Vagina (tissue), 2 donors: ENCODE measurements at places on chromosomes 6 and 20. TPM values are rescaled to one million over a fixed set of nuclear protein-coding genes. Genes with fewer than 3 reads are reported as not detected.

GRCh38 chr6:136415351-136416007, 125.8 kb upstream of the BCLAF1 start:
- no peaks in the 10 kb centered on the region for H3K4me1 ChIP-seq
- H3K27me3 ChIP-seq, result no peaks in the 10 kb centered on the region
- no peak for DNase-seq
- no peak overlapping the region for H3K4me3 ChIP-seq
- H3K27ac ChIP-seq, result no peak overlapping the region

DNA sequence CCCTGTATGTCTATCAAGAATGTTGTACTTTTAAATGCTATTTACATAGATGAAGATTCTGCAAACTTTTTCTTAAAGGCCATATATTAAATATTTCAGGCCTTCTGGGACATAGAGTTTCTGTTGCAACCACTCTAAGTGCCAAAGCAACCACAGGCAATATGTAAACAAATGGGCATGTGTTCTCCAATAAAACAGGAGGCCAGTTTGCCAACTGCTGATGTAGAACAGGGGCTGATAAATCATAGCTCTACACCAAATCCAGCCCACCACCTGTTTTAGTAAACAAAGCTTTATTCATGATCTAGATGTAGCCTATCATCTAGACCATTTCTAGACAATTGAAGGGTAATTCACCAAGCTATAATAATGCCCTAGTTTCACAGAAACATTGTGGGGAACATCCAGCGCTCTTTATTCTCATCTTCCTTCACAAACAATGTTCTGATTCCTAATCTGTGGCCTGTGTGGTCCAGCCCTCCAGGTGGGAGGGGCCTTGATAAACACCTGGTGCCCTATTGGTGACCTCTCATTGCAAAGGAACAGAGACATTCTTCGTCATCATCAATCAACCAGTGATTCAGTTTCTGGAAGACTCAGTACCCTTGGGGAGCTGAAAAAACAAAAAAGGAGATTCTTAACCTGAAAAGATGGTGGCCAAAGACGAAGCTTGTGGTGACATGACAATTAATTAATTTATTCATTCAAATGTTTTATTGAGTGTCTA, 80.2 kb downstream of the PREP start:
- no peak overlapping the region for H3K27ac ChIP-seq
- H3K36me3 ChIP-seq, result no peaks in the 10 kb centered on the region
- H3K4me3 ChIP-seq, result no peak overlapping the region
- H3K27me3 ChIP-seq, result no peaks in the 10 kb centered on the region

The BPIFB2 gene
- total RNA-seq, result not detected

- no peaks in the 10 kb centered on the region for H3K4me1 ChIP-seq
- H3K27me3 ChIP-seq, result no peaks in the 10 kb centered on the region
- H3K36me3 ChIP-seq, result no peaks in the 10 kb centered on the region
- H3K4me3 ChIP-seq, result no peak overlapping the region
- no peak for DNase-seq
- no peak overlapping the region for H3K27ac ChIP-seq
Measured at GRCh38 chr6:140436023-140436811, 1061.8 kb upstream of the CITED2 start.

GRCh38 chr20:50123418-50123817, 10.5 kb upstream of the UBE2V1 start:
- no peak overlapping the region for H3K4me3 ChIP-seq
- H3K4me1 ChIP-seq, result peaks cover 13% of the 10 kb centered on the region
- no peak for DNase-seq
- no peak overlapping the region for H3K27ac ChIP-seq
- H3K36me3 ChIP-seq, result peaks cover 36% of the 10 kb centered on the region
- no peaks in the 10 kb centered on the region for H3K27me3 ChIP-seq

- DNase-seq, result no peak
- no peaks in the 10 kb centered on the region for H3K27me3 ChIP-seq
- no peak overlapping the region for H3K4me3 ChIP-seq
- no peaks in the 10 kb centered on the region for H3K36me3 ChIP-seq
- H3K4me1 ChIP-seq, result peaks cover 3% of the 10 kb centered on the region
Measured at GRCh38 chr6:85470023-85470410, 20.1 kb downstream of the NT5E start.

The SNAP25 gene
- 5.6 TPM for total RNA-seq

GRCh38 chr20:16063881-16064280, 509.4 kb downstream of the KIF16B start:
- no peaks in the 10 kb centered on the region for H3K27me3 ChIP-seq
- DNase-seq, result no peak
- no peak overlapping the region for H3K4me3 ChIP-seq

- no peaks in the 10 kb centered on the region for H3K36me3 ChIP-seq
- H3K4me3 ChIP-seq, result no peak overlapping the region
- H3K27ac ChIP-seq, result no peak overlapping the region
- H3K27me3 ChIP-seq, result no peaks in the 10 kb centered on the region
Measured at GRCh38 chr6:52098721-52099120, 11.3 kb upstream of the PKHD1 start.

The NXT1 gene
- total RNA-seq, result 40.0 TPM

DNA sequence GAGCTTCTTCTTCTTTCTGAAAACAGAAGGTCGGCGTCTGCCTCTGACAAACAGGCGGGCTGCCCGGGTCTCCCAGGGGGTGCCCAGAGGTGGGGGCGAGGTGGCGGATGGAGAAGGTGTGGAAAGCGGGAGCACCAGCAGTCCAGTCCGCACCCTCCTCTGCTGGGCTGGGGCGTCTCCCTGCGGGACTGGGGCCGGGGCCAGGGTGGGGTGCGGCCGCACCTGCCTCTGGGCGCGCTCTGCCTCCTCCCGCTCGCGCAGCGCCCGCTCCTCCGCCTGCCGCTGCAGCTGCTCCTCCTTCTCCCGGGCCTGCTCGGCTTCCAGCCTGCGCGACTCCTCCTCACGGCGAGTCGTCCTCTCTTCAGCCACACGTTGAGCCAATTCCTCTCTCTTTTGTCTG, 71.1 kb upstream of the BCLAF1 start:
- H3K4me1 ChIP-seq, result no peaks in the 10 kb centered on the region
- no peak for DNase-seq
- H3K36me3 ChIP-seq, result peaks cover 7% of the 10 kb centered on the region
- H3K27me3 ChIP-seq, result no peaks in the 10 kb centered on the region

DNA sequence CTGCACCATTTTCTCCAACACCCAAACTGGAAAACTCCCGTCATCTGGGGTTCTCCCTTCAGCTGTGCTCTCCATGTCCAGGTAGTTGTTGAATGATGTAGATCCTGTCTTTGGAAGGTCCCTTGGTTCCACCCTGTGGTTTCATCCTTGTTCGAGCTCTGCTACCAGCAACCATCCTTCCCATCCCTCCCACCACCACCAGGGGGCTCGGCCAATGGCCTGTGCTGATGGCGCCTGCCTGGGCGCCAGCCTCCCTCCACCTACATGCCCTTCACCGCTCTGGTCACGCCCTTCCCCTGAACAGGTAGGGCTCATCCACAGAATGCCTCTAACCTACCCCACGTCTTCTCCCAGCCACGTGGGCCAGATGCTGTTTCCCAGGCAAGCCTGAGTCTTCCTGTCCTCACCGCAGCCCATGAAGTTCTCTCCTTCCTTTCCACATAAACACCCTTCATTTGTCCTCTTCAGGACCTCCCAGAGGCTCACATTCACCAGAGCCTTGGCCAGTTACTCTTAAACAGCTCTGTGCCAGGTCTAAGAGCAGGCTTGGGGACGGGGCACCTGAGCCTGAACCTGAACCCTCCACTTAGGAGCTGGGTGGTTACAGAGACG, 75.1 kb upstream of the DUSP22 start:
- DNase-seq, result no peak
- H3K36me3 ChIP-seq, result no peaks in the 10 kb centered on the region
- no peak overlapping the region for H3K27ac ChIP-seq
- no peaks in the 10 kb centered on the region for H3K4me1 ChIP-seq

DNA sequence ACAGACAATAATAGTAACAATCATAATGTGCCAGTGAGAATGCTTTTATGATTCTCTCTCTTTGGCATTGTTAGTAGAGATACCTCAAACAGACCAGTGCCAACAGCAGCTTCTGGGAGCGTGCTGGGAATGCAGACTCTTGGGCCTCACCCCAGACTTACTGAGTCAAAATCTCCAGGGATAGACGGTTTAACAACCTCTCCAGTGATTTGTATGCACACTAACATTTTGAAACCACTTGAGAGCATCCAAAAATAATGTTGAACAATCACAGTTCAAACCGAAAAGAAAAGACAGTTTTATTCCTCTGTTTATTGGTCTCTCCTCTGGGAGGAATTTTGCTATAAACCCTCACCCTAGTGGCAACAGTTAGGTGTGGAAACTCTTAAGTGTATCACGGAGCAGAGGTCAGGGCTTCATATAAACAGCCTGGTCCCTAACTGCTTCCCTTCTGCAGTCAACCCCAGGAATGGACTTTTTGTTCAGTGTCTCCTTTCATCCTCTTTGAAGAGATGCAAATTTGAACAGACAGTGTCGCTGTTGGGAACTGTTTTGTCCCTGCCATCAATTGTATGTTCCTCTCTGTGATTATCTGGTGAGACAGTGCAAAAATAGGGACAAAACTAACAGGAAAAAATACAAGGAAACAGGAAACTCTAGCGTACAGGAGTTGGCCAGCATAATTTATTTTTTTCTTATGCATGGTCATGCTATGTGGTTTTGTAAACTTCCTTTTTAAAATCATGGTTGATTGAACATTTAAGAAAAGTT, 162.4 kb upstream of the BTBD3 start:
- H3K27ac ChIP-seq, result no peak overlapping the region
- H3K4me1 ChIP-seq, result no peaks in the 10 kb centered on the region
- no peak for DNase-seq
- no peak overlapping the region for H3K4me3 ChIP-seq
